Endothelial cell of umbilical vein (primary cell): ENCODE measurements at places on chromosomes 1 and 21.

DNA sequence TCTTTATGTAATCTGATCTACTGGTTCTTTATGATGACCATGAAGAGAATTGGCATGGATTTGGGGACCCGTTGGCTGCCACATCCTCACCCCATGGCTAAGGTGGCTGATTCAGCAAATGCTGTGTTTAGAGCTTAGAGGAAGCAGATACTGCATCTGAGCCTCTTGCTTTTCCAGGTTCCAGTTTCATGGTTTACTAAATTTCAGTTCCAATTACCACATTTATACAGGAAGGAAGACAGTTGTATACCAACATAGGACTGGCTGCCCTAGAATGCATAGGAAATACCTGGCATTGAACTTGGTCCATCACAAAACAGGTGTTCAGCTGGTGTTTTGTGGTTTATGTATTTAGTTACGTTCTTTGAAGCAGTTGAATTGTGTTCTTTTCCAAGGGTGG lies 107.1 kb downstream of the ST3GAL3 start:
- DNase-seq: no peak

DNA sequence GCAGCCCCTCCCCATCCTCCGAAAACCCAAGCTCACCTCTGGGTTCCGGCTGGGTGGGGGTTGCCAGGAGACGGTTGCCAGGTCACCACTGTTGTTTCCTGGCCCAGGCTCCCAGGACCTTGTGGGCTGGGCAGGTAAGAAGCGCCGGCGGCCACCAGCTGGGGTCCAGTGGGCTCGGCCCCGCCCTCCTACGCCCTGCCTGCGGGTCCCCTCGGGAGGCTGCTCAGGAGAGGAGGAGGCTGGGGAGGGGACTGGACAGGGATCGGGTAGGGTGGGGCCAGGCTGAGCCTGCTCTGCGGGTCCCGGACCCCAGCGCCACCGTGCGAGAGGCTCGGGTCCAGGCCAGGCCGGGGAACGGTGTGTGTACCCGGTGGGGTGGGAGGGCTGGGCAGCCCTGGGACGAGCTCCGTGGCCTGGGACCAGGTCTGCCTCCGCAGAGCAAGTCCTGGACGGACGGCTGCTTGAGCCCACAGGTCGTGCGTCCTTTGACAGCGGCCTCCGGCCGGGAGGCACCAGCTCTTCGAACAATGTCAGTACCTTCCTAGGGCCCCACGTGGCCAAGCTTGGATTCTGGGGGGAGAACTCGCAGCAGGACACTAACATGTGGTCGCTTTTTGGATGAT lies at the start of gene TTLL10:
Gene TTLL10 (plus strand): TSS at position 88 of the 623 bp plus-strand sequence. CDS start 5,336 bp downstream, outside the sequence.
- no peak for DNase-seq

GRCh38 chr1:10171105-10171767 lies 39.1 kb upstream of the KIF1B start:
- DNase-seq: no peak

DNA sequence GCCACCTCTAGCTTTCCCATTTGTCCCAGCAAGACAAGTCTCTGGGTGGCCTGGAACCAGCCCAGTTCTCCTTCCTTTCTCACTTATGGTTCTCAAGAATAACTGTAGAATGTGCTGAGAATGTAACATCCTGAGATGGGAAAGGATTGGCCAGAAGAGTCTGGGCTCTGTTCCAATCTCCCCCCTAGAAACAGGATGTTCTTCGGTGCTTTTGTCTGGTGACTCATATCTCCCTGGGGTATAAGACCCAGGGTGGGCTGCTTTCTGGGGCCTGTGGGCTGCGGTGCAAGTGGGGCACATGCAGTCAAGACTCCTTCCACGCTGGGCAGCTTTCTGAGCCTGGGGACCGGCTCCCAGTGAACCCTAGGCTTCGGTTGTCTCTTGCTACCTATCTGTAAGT lies 251.2 kb upstream of the POU3F1 start:
- no peak for DNase-seq

- DNase-seq: no peak
Observed at GRCh38 chr21:33843216-33843615, 72.4 kb downstream of the ATP5PO start.
